EL (cell line): ENCODE measurements at places on chromosomes 2 and 18.

DNA sequence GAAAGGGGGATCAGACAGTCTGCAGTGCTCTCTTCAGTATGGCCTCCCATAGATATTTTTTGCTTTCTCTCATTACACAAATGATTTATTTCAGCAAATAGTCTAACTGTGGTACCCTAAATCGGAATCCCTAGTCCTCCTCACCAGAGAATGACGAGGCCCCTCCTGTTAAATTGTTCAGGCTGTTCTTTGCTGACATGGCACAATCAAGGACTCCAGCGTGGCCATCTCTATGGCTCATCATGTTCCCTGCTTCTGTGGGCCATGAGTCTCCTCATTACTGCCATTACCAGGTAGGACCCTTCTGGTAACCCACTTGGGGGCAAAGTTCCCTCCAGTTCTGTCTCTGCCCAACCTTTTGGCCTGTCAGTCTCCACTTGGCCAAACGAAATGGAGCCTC lies 62.2 kb downstream of the NAB1 start:
- no peak for DNase-seq

DNA sequence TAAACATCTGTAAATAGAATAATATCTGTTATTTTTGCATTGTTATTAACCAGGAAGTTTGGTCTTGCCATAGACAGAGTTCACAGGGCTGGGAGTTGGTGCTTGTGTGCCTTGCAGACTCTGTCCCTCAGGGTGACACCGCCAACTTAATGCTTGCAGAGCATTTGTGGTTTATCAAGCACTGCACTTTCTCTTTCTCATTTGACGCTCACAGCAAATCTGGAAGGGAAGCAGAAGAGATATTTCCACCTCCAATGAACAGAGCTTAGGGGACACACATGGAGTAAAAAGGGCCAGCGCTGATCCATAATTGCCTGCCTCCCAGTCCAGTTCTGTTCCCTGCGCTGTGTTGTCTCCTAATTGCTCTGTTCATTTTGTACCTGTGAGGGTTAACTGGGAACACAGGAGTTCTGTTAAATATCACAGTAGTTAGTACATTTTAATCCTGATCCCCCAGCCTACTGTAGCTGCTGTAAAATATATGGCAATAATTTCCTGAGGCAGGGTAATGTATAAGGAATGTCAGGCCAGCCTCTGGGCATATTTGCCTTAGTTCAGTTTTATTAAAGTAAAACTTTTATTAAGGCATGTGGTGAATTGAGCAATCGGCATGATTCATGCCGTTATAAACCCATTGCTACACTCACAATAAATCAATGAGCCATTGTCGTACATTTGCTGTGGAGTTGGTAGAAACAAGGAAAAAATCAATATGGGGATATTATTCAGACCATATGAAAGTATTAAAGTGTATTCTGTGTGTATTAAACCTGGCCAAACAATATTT lies 182.5 kb upstream of the OSR1 start:
- peak; percentile 94 for DNase-seq

GRCh38 chr18:61908661-61909060 lies 15.9 kb upstream of the RNF152 start:
- DNase-seq: no peak

DNA sequence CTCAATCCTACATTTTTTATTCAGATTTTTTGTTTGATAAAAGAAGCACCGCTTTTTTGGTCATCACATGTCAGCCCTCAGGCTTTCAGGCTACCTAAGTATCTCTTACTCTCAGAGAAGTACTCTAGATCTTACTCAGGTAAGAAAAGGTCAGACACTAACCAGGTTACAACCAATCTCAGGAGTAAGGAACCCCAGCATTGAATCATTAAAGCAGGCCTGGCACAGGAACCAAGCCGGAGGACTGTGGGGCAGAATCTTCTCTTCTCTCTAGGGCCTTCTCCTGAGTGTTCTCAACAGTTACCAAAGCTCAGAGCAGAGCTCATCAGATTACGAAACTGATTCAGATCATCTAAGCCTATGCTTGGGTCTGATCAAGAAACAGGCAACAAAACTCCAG lies 28.2 kb downstream of the RBMS1 start:
- DNase-seq: no peak

- DNase-seq: no peak
Observed at GRCh38 chr2:67782443-67782842, 280.4 kb downstream of the C1D start.

DNA sequence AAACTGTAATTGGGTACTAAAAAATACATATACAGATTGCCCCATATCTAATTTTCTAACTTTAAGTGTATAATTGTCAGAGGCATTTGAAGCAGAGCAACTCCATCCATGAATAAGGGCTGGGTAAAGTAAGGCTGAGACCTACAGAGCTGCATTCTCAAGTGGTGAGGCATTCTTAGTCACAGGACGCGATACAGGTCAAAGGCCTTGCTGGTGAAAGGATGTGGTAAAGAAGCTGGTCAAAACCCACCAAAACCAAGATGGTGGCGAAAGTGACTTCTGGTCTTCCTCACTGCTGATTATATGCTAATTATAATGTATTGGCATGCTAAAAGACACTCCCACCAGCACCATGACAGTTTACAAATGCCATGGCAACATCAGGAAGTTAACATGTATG lies 50.0 kb downstream of the SLC8A1 start:
- peak; percentile 95 for DNase-seq

DNA sequence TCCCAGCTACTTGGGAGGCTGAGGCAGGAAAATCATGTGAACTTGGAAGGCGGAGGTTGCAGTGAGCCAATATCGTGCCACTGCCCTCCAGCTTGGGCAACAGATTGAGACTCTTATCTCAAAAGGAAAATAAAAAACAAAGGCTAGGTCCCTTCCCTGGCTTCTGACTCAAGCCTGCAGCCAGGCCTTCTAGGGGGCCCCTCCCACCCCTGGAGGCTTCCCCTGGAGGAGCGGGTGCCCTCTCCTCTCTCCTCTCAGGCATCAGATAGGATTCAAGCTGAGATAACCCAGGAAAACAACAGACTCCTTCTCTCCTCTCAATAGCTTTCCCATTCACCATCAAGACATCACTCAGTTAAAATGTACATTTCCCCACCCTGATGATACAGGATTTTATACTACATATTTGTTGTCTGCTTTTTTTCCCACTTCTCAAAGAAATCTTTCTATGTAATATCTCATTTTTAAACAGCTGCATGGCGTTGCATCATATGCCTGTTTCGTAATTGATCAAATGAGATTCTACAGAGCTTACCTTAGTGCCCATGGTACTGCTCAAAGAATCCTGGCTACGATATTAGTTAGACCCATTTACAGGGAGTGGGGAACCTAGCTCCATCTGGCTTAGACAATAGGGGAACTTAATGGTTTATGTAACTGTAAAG lies 20.6 kb upstream of the C2orf72 start:
- DNase-seq: no peak

DNA sequence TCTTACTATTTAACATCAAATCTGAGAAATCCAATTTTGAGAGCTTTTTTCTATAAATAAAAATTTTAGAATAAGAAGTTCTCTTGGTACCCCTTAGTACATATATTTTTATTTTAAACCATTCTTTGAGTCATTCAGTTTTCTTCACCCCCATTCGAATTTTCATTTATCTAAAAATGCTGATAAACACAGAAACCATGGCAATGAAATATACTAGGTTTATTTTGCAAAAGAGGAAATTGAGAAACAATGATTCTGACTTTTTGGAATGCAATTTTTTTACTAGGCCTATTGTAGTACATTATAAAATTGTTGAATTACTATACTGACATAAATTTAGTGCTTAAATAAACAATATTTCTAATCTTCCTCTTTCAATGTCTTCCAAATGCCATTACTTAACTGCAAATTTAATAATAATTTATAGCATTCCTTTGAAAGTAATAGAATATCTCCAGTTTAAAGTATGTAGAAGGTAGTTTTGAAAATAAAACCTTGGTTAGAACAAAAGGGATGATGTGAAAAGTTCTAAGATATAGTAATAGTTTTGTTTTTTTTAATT lies 46.3 kb downstream of the TANK start:
- no peak for DNase-seq
